ENCODE measurements at places on chromosomes 7 and 10.

- DNase-seq: no peak
These were observed 94.5 kb downstream of the KIF20B start for GRCh38 chr10:89795840-89796239.

DNA sequence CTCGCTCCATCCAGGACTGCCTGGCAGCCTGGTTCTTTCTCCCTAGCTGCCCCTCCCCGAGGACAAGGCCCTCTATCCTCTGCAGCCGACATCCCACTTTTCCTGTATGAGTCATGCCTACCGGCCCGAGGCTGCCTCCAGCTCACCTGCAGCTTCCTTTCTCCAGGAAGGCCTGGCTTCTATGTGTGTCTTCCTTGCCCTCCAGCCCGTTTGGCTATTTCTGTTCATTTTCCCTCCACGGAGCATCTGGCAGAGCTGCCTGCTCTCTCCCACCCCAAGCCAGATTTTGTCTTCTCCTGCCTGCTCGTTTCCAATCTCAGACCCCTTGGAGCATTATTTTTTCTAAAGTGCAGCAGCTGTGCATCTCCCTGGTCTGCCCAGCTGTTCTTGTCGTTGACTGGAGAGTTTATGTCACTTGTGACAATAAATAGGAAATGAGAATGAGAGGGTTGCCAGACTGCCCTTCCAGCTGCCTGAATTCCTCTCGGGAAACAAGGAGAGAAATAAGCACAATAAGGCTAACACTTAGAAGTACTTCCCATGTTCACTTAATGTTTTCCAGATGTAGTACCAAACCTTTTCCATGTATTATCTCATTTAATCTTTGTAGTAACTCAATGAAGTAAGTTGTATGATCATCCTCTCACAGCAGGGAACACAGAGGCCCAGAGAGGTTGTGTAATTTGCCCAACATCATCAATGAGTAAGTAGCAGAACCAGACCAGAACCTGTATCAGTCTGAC is 19.7 kb downstream of the UBTD1 start:
- no peak for DNase-seq

DNA sequence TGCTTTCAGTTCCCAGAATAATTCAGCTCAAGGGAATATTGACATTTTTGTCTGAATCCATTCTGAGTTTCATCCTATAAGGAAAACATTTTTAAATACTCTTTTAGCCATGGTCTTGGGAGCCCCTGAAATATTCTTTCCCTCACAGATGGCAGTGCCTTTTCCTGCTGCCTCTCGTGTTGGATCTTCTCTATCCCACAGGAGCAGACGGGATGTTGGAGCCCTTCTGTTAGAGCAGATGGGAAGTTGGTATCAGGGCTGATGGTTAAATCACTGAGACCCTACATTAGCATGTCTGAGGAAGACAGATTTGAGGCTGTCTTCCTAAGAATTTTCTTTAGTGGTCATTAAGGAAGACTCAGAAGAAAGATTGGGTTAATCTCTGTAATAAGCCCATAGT is 737.8 kb downstream of the LRMDA start:
- no peak for DNase-seq

DNA sequence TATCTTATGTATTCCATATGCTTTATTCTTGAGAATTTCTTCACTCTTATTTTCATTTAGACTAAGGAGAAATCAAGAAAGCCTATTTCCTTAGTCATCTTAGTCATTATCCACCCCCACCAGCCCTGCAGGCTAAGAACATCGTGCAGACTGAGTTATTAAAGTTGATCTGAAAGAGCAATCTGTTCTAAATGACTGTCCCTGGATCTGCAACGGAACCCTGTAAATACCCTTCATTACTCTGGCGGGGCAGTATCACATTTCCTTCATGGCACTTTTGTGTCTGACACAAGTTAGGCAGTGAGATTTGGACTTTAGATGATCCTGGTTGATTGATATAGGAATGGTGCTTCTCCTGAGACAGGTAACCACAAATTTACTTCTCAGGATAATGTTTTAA is 3.5 kb upstream of the MYPN start:
- DNase-seq: no peak

DNA sequence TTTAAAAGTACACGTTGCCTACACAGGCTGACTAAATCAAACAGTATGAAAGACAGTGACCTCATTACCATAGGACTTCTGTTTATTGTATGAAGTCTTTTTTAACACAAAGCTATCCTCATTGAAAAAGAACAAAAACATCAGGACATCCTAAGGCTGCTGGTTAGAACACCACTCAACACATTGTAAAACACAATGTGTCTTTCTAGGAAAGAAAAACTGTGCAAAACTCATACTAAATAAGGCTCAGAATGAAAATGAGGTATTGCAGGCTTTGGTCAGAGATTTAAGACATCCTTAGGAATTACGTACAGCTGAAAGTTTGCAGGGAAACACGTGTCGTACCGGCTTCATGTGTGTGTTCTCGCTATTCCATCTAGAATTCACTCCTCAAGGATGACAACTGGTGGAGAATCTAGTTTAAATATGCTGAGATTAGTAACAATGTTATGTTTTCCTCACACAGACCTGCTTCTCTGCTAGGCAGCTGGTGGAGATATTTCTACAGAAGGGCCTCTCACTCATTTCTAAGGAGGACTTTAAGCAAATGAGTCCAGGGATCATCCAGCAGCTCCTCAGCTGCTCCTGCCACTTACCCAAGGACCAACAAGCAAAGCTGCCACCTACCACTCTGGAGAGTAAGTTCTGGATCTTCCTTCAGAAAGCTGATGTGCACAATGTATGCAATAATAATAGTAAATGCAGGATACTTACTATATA is 29.3 kb downstream of the SLC39A12 start:
- no peak for DNase-seq

- DNase-seq: no peak
These were observed 112.8 kb upstream of the STEAP1B start for GRCh38 chr7:22612776-22613175.

GRCh38 chr10:121662945-121663917 is 65.0 kb upstream of the FGFR2 start:
- no peak for DNase-seq

DNA sequence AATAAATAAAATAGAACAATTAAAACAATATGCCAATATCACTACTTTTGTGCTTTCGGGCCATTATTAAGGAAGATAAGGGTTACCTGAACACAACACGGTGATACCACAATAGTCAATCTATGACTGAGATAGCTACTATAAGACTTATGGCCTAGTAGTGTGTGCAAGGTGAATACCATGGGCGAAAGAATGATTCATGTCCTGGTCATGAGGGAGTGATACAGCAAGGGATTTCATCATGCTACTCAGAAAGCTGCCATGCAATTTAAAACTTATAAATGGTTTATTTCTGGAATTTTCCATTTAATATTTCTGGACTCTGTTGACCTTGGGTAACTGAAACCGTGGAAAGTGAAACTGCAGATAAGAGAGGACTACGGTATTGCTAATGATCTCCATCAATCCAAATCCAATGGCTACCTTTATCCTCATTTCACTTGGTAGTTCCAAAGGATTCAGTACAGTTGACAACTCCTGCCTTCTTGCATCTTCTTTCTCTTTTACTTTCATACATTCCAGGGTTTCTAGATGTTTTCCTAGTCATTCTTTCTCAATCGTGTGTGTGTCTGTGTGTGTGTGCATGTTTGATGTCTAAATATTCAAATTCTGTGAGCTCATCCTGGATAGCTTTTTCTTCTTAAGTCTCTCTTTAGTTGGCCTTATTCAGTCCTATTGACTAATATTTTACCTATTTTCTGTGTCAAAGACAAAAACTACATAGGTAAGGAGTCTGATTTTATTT is 100.5 kb upstream of the MAGI2 start:
- DNase-seq: no peak

GRCh38 chr7:85095806-85096205 is 91.0 kb downstream of the SEMA3D start:
- DNase-seq: no peak

GRCh38 chr10:35006836-35007235 is 83.3 kb downstream of the CUL2 start:
- DNase-seq: no peak

DNA sequence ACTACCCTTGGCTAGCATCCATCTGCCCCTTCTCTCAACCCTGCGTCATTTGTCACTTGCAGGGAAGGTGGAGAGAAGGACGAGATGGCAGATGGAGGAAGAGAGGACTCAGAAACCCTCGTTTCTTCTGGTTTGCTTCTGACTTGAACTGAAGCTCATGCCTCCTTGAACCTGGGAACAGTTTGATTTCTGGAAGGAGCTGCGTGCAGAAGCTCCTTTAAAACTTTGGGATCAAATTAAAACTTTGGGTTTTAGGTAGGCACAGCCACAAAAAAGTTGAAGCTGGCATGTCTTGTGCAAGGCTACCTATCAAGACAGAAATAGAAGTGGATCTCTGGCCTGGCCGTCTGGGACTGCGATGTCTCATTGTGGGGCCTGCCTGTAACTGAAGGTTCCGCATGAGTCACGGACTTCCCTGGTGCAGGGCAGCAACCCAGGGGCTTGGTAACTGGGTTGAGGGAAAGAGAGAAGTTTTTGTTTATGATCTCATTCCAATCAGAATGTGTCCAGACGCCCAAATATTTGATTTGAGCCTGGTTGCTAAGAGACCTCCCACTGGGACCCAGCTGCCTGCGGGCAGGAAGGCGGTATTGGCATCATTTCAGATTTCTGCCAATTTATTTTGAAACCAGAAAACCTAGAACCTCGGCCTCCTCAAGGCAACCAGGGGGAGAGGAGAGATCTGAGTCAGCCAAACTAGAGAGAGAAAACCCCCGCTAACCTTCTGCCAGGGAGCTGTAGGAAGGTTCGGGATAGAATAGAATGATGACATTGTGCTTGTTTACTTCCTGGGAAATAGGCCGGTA is 15.8 kb upstream of the CAMK1D start:
- DNase-seq: peak; percentile 39

GRCh38 chr7:80478683-80479082 is 33.2 kb downstream of the GNAT3 start:
- DNase-seq: no peak

- no peak for DNase-seq
These were observed 194.2 kb downstream of the SLC25A13 start for GRCh38 chr7:96127746-96128145.

- DNase-seq: no peak
These were observed 26.1 kb downstream of the ZFAND4 start for GRCh38 chr10:45646384-45647050.

DNA sequence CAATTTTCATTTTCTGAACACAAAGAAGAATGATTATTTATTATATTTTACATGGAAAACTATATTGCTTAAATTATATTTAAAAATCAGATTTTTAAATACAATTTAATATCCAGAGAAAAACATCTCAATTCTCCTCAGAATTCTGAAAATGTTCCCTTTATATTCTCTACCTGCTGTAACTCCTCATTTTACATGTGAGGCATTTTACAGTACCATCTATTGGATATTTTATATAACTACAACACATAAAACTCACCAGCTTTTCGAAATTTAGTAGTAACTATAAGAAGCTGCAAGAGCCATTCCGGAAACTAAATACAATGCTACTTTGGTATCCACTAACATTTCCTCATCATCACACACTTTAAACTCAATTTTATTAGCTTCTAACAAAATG is 264.6 kb downstream of the DGKB start:
- DNase-seq: no peak

Data from stimulated activated effector memory CD8-positive, alpha-beta T cell treated with anti-CD3 and anti-CD28 coated beads, Interleukin-12 subunit alpha, Interleukin-12 subunit beta, amount 100 ng/mL, for 72 hours (primary cell).